ENCODE measurements at places on chromosomes 4 and X.

DNA sequence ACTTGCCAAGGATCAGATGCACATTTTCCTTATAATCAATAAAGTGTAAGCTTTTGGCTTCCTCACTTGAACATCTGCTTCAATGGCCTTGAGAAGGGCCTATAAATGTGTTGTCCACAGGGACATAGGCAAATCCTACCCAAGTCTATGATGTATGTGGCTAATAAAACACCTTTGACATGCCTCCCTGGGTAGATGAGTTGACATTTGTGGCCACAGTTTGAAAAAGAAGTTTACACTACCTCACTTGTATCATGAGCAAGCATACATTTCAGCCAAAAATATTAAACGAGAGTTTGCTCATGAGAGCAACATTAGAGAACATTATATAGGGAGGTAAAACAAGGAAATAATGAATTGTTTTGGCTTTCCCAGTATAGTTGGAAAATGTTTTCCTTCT, 1067.7 kb downstream of the C4orf33 start:
- DNase-seq = no peak

GRCh38 chr4:34953145-34953799, 1291.0 kb downstream of the ARAP2 start:
- DNase-seq = no peak

GRCh38 chr4:61246034-61246433, 45.9 kb downstream of the ADGRL3 start:
- no peak for DNase-seq

DNA sequence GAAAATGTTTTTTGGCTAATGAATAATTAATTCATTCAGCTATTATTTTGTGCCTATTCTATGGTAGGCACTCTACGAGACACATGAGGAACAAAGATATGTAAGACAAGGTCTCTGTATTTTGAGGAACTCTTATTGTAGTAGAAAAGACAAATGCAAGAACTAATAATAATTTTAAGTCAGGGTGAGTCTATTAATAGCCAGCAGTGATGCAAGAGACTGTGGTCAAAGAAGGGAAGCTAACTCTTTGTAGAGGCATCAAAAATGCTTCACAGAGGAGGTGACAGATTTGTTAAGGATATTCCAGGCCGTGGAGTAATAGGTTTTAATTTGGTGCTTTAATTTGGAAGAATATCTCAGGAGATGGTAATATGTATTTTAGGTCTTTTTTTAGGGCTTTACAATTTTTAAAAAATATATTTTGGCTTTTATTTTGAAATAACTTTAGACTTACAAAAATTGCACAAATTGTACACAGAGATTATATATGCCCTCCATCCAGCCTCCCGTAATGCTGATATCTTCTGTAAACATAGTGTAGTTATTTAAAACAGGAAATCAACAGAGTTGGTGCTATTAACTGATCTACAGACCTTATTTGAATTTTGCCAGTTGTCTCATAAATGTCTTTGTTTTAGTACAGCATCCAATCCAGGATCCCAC, 48.1 kb downstream of the DCLK2 start:
- DNase-seq = no peak

DNA sequence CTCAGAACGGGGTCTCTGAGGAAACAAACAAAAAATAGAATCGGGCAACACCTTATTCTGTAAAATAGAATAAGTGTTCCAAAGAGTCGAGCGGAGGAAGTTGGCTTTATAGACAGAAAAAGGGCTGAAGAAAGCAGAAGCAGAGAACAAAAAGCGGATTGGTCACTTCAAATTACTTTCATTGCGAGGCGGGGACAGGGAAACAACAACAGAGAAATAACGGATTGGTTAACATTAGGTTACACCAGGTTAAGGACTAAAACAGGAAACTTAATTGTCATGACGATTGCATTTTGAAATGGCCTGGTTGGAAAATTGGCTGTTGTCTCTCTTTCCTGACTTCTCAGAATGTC, 433 bp upstream of the COQ2 start:
- DNase-seq = peak; percentile 69

GRCh38 chr4:121658125-121658524, 38.7 kb downstream of the ANXA5 start:
- DNase-seq = no peak

GRCh38 chr4:73916172-73916925, 47.2 kb downstream of the CXCL1 start:
- DNase-seq = peak; percentile 85

DNA sequence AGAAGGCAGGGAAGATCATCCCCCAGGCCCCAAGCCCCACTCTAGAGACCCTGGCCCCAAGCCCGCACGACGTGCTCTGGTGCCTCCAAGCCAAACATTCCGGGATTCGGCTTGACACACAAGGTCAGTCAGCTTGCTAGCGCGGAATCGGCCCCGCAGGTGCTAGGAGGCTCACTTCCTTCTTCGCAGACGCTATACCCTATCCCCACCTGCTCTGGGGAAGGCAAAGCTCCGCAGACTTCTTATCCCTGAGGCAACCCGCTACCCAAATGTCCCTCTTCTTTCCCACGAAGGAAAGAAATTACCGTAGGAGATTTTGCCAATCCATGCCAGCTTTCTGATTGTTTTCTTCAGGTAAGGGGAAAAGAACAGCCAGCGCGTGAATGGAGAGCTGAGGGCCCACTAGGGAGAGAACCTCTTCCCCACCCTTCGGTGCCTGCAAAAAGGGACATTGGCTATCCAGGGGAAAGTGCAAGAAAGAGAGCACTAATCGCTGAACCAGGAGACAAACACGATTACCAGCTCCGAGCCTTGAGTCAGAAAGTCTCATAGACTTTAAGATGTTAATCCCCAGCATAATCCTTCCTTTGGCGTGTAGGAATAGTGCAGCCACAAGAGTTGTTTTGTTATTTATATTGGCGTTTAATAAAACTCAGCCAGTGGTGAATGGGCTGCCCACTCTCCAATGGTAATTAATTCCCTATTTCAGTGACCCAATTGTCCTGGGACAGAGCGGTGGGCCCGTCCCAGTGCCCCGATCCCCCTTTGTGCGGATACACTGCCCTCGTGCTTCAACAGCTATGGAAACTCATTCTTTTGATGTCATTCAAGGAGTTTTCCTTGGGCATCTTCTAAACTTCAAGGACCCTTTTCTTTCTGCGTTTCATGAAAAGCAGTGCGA, 5.4 kb upstream of the NEUROG2 start:
- DNase-seq = no peak

DNA sequence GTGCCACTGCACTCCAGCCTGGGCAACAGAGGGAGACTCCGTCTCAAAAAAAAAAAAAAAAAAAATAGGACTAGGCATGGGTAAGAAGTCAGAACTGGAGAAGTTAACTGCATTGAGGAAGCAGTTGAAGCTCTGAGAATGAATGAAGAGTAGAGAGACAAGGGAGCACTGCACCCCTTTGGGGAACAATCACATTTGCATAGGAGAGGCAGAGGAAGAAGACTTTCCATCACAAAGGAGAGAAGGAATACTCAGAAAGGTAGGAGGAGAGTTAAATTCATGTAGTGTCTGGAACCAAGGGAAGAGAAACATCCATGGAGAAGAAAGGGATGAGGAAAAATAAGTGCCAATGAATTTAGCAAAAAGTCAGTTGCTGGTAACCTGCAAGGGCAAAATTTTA, 72.4 kb downstream of the GPC3 start:
- no peak for DNase-seq
